ENCODE measurements at places on chromosomes 4 and X.

GRCh38 chr4:140793291-140793690 lies 37.1 kb upstream of the TBC1D9 start:
- DNase-seq = no peak

DNA sequence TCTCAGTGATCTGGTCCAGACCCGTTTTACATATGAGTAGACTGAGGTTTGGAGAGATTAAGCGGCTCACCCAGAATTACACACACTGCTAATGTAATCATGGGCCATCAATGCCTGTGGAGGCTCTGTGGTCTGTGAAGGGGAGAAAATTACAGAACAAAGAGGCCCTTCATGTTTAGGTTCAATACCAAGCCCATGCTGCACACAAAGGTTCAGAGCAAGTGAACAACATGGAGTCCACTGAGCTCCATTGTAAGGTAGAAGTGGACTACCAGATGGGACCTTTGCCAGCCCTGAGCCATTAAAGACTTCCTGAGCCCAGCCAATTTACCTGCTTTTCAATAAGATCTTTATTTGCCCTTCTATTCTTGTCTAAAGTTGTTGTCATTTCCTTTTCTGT lies 109.8 kb downstream of the LUZP4 start:
- no peak for DNase-seq

DNA sequence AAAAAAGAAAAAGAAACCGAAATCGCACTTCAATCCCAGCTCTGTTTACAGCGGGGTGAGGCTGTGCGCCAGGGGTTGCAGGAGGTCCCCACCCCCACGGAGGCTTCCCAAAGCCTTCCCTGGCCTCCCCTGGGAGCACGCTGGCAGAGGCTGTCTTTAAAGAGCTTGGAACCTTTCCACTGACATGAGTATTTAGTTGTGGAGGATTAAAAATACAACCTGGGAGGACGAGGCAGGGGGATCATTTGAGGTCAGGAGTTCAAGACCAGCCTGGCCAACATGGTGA lies 69.1 kb downstream of the PPP2R2C start:
- DNase-seq = no peak

- no peak for DNase-seq
These were observed 220.8 kb downstream of the SHROOM3 start for GRCh38 chr4:76655566-76656479.

DNA sequence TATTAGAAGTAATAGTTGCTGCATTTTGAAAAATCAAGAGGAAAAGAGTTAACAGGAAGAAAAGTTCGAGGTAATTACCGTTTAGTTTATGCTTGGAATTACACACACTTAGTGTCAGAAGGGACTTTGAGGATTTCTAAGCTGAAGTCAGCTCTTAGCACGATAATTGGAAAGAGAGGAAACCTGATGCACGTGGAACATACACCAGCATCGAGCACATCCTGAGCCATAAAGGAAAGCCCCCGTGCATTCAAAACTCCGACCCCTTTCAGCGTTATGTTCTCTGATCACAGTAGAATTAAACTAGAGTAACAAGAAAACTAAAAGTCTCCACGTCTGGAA lies 400 bp upstream of the PAQR3 start:
- no peak for DNase-seq

GRCh38 chr4:95118497-95118896 lies 360.7 kb downstream of the BMPR1B start:
- no peak for DNase-seq

GRCh38 chr4:6019316-6020263 lies 1.4 kb upstream of the C4orf50 start:
- DNase-seq = no peak

DNA sequence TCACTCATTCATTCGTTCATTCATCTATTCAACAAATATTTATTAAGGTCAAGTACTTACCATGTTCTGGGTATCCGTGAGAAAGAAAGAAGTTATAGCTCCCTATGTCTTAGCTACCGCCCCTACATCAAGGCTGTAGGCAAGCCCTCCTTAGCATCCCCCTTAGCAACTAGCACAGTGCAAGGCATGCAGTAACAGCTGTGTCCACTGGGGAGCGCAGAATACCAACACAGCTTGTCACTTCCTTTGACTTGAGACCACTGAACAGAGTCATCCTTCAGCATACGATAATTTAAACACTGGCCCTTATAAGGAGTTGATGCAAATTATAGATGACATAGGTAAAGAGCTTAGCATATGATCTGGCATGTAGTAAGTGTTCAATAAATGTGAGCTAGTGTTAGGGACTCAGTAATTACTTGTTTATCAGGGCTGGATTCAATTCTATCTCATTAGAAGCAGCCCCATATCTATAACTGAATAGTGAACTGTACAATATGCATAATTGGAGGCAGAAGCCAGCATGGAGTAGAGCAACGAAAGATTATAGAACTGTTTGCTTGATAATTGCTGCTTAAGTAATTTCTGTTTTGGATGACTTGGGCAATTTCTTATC lies 8.7 kb downstream of the KIAA1210 start:
- peak; percentile 10 for DNase-seq

- DNase-seq = no peak
These were observed 1.1 kb downstream of the MAML3 start for GRCh38 chr4:140152751-140153418.

DNA sequence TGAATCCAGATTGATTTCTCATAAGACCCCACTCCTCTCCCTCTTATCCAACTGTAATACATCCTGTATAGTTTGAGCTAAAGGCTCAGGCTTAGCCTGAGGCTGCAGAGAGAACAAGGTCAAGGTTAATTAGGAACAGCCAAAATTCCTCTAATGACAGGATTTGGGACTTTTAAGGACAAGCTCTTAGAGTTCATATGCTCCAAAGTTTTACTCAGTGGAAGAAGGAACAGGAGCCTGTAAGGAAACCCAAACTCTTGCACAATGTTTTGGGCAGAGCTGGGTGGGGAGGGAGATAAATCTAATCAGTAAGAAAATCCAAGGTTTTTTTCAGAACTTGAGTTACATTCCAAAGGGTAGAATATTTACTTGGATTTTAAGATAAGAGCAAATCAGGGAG lies 238.8 kb downstream of the QDPR start:
- DNase-seq = no peak

DNA sequence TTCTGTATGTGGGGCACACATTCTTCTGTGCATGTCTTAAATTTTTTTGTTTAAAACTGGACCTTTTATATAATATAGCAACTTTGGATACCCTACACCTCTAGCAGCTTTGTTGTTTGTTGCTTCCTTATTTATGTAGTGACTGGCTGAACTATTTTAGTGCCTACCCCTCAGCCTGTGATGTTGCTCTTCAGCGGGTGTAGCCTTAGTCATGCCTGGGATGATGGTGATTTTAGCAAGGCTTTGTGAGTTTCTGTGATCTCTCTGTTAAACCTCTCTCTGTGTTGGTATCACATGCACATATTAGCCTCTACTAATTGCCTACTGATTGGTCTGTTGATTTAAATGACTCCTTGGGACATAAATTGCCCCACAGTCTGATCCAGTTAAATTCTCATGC lies 22.8 kb downstream of the USP9X start:
- DNase-seq = no peak

GRCh38 chr4:47942081-47942819 lies 27.9 kb upstream of the NFXL1 start:
- DNase-seq = no peak

GRCh38 chrX:124406294-124407014 lies 60.1 kb downstream of the SH2D1A start:
- peak; percentile 44 for DNase-seq

DNA sequence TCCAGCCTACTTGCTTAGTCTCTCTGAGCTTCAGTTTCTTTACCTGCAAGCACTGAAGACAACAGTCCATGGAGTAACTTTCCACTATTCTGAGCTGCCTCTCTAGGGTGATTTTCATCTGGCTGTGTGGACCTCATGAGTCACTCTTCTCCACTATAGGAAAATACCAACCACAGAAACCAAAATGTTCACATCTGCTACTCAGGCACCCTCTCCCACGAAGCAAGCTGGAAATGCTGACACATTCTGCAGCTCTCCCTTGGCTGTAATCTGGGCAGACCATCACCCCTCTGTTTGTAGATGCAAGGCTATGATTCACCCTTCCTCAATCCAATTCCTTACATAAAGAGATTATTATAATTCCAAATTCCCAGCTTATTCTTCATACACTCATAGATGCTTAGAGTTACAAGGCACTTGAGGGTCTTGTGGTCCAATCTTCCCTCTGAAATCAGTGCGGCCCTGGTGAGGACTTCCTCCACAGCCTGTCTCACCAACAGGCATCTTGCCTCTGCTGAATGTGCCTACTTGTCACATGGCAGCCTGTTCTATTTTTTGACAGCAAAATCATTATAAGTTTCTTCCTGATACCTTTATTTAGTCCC lies 97.0 kb upstream of the LNX1 start:
- peak; percentile 11 for DNase-seq

GRCh38 chrX:8692871-8693270 lies 39.1 kb downstream of the ANOS1 start:
- DNase-seq = no peak

DNA sequence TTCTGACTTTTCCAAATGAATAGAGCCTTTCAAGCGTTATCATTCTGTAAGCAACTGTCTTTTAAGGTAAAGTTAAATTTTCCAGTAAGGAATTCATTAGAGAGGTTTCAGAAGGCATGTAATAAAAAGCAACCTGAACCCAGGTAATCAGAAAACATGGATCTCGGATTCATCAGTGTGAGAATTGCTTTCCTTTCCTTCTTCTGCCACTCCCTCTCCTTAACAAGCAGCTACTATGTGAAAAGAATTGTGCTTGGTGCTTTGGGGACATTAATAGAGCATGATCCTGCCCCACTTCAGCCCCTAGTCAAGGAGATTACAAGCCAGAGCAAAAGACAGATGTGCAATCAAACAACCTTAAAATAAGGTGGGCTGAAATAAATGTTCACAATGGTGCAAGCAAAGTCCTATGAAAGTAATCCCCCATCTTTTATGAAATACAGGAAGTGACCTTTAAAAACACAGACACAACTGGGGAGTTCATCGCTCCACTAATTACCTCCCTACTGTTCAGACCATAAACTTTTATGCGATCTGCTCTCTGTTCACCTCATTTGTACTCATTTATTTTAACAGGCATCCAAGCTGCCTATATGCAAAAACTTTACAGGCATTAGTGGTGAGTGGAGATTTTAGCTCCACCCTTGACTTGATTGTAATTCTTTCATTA lies 122.9 kb upstream of the RASGEF1B start:
- no peak for DNase-seq

GRCh38 chr4:126995235-126995634 lies 637.5 kb upstream of the INTU start:
- no peak for DNase-seq

DNA sequence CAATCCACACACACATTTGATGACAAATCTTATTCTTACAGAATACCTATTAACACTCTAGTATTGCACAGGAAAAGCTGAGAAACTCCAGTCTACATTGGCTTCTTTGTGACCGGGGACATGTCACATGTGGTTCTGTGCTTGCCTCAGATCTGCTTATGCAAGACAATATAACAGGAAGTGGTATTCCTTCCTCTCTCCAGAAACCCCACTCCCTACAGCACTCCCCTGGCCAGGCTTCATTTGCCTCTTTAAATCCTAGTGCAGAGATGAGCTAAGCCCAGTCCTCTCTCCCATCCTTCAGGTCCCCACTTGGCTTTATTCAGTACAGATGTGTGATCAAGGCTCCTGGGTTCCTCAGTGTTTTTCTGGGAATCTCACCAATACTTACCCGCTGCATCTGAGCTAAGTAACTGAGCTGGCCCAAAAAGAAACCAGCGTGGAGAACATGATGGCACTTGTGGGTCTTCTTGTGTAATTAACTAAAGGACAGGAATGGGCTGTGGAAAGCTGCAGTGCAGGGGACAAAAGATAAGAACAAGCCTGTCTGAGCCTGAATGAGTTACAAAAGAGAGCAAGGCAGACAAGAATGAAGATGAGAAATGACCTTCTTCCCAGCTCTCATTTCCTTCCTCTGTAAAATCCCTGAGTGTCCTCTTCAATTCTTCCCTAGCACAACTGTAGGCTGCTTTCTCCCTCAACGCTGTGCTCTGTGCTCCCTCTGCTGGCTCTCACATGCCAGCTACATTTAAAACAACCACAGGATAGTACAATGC lies 105.6 kb downstream of the HNRNPD start:
- DNase-seq = no peak

DNA sequence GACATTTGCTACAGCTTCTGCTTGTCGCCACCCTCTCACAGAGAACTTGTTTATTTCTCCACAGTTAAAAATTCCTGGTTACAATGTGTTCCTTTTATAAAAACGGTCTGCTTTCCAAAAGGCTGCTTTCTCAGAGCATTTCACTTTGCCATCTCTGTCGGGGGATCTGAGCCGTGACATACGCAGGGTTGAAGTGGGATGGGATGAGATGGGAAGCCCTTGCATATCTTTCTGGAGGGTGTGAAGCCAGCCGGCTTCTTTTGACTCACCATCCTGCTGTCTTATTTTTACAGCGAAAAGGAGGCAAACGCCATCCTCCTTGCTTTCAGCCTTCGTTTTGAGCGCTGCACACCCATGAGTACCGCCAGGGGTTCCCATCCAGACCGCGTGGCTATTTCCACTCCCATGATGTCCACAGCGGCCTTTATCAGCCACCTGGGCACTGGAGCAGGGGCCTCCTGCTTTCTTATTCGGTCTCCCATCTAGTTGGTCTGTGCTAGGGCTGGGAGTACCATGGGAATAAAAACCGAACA lies 99.8 kb upstream of the GATB start:
- no peak for DNase-seq

DNA sequence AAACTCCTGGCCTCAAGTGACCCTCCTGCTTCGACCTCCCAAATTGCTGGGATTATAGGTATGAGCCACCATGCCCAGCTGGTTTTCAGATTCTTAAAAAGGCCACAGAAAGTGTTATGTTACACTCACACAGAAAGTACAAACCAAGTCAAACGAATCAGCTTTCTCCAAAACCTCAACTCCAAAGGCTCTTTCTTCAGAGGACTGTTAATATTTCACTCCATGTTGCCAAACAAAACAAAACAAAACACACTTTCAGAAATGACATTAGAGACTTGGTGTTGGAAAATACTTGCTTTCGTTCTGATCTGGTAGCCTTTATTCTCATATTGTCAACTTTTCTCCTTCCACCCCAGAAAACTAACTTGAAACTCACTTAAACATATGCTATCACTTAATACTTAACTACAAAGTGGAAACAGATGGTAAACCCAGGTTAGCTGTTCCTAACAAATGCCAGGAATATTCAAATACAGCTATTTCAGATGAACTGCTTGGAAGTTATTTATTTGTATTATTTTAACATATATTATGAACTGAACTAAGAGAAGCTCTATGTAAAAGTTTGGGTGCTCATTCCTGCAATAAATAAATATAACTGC lies 34.7 kb downstream of the RLIM start:
- no peak for DNase-seq

DNA sequence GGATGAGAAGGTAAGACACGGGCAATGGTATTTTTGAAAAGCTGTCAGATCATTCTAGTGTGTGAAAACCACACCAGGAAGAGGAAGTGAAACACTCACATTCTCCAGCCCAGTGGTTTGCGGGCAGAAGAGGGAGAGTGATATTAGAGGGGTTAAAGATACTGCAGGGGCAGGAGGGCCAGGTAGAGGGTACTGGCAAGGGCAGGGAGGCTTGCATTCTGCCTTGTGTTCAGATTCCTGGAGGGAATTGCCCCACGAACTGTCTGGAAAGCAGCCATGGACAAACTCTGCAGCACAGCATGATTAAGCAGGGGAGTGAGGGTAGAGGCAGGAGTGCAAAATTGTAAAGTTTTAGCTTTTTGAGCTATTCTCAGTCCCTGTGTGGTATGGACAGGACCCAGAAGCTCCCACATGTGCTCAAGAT lies 30.9 kb downstream of the NIPAL1 start:
- DNase-seq = peak; percentile 79

Measured in stimulated activated CD8-positive, alpha-beta memory T cell treated with anti-CD3 and anti-CD28 coated beads, Interleukin-7, amount 100 ng/mL, for 48 hours (primary cell).